ENCODE measurements at places on chromosomes 1 and 21. TPM values are rescaled to one million over a fixed set of nuclear protein-coding genes. Genes with fewer than 3 reads are reported as not detected.
A peak's percentile ranks its signal among the peaks of the same experiment; 100 is the strongest.

TSSK3 gene
- 0.33 TPM for polyA plus RNA-seq

F13B gene
- not detected for polyA plus RNA-seq

DNA sequence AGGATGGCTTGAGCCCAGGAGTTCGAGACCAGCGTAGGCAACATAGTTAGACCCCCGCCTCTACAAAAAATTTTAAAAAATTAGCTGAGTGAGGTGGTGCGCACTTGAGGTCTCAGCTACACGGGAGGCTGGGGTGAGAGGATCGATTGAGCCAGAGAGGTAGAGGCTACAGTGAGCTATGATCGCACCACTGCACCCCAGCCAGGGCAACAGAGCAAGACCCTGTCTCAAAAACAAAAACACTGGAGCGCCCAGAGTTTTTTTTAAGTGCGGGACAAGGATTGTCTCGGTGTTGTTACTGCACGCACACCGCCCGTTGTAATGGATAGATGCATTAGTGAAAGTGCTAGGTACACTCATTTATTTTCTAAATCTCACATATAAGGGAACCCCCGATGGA is 37.1 kb downstream of the PIK3CD start:
- DNase-seq: no peak

- peak; percentile 78 for DNase-seq
Observed at GRCh38 chr21:45981151-45982091, at the start of gene COL6A1. TSS of gene COL6A1 (plus strand) at chr21:45981770. CDS start at chr21:45981851, 81 bp downstream.

DNA sequence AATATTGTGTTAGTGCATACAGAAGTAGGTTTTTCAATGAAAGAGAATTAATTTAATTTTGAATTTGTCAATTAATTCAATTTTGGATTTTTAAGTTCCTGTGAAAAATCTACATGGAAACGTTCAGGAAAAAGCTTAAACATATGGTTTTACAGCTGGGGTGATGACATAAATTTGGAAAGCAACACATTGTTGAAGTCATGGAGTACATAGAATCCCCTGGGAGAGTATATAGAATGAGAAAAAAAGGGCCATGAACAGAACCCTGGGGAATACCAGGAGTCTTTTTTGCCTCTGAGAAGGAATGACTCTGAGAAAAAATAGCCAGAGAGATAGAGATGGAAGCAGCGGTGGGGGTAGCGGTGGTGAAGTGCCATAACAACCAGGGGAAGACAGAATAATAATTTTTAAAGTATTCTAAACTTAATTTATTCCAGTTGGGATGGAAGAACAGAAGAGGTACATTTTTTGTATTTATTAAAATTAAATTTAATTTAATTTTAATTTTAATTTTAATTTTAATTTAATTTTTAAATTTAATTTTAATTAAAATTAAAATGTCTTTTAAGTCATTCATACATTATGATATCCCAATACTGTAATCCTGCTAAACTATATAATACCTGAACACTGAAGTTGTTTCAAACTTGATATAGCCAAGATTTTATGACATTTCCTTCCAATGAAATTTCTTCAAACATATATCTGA is 48.9 kb downstream of the NME7 start:
- DNase-seq: no peak

GRCh38 chr1:30420519-30421050 is 302.8 kb downstream of the MATN1 start:
- no peak for DNase-seq

DNA sequence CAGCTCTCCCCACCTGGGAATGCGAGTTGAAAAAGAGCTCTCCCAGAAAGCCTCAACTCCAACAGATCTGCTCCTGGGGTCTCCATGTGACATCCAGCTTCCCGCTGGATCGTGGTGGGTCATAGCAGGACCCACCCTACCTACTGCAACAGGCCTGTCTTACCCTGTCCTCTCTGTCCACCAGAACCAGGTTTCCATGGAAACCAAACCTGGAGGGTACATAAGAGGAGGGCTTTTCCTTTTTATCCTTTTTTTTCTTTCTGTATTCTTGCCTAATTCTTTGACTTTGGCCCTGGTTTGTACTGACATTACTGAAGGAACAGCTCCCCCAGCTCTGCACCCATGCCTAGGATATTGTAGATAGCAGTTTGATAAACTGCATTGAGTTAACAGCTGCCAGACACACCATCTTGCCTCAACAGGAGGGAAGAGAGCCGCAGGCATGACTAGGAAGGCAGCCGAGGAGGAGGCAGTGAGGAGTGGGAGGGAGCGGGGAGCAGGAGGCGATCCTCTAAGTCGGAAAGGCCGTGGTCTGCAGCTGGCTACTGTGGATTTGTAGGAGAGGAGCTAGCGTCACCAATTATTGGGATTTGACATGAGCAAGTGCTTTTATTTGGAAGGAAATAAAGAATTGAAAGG is 9.7 kb upstream of the FMOD start:
- DNase-seq: no peak

SPRR2B gene
- polyA plus RNA-seq: not detected

- DNase-seq: no peak
Observed at GRCh38 chr1:203346060-203346768, 4.7 kb downstream of the FMOD start.
